Nephron progenitor cell (in vitro differentiated cells): ENCODE measurements at places on chromosomes 6 and 20.

DNA sequence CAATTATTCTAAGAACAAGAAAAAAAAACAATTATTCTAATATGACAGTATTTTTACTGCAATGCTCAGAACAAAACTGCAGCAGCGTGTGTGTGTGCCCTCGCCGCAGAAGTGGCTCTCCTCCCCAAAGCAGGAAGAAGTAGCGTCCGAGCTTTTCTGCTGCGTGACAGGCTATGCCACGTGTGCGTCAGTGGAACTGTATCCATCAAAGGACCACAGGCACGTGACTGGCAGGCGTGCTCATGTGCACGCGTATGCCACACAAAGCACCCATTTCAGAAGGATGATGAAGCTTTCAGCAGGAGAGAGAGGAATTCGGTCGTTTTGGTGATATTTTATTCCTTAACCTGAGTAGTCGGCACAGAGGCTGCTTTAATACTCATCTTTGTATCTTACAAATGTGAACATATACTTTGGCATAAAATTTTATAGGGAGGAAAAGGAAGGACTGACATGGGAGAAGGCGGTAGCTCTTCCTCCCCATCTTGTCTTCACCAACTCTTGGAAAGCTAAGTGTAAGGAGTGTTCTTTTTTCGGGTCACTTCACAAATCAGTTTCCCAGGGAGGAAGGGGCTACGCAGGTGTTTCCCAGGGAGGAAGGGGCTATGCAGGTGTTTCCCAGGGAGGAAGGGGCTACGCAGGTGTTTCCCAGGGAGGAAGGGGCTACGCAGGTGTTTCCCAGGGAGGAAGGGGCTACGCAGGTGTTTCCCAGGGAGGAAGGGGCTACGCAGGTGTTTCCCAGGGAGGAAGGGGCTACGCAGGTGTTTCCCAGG lies 3.4 kb downstream of the TCFL5 start:
- no peak for DNase-seq

- peak; percentile 70 for DNase-seq
Observed at GRCh38 chr20:4607287-4607713, 114.4 kb upstream of the PRND start.

DNA sequence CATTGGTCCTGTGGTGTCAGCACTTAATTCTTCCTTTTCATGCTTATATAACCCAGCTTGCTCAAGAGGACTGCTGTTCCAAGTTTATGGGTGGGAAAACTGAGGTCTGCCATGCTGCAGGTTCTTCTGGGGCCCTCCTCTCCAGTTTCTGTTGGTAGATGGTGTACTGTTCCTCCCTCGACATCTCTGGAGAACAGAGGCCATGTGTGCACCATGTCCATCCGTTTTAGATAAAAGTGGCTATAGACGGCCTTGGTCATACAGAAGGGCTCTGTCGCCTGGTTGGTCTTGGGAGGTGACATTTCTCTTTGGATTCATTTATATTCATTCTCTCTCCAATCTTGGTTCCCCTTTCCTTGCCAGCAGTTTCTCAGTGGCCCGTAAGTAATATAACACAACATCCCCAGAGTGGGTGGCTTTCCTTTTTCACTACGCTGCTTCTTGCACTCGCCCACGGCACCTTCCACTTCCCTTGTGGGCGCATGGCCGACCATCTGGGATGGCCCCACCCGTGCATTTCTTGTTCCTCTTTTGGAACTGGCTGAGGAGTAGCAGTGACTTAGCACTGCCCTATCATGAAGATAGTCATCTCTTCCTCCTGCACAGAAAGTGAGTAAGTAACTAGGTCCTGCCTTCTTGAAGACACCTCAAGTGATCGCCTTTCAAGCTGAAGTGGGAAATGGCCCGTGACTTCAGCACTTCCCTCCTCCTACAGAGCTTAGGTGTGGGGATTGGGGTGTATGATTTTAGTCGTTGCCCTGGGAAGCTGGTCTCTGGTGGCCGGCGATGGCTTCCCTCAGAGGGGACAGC lies 94.2 kb downstream of the RREB1 start:
- DNase-seq, result no peak

- no peak for DNase-seq
Observed at GRCh38 chr20:45576995-45577394, 2.1 kb downstream of the WFDC8 start.

DNA sequence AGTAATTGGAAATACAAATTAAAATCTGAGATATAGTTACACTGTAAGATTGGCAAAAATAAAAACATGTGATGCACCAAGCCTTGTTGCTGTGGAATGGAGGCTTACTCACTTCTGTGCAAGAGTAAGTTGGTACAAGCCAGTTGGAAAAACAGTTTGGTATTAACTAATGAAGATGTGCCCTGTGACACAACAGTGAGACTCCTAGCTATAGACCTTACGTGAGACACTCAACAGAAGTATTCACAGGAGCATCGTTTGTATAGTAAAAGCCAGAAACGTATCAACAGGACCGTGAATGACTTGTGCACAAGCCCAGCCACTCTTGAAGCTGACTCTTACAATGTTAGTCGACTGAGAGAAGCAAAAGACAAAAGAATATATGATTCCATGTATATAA lies 14.6 kb downstream of the NAA20 start:
- DNase-seq, result no peak

DNA sequence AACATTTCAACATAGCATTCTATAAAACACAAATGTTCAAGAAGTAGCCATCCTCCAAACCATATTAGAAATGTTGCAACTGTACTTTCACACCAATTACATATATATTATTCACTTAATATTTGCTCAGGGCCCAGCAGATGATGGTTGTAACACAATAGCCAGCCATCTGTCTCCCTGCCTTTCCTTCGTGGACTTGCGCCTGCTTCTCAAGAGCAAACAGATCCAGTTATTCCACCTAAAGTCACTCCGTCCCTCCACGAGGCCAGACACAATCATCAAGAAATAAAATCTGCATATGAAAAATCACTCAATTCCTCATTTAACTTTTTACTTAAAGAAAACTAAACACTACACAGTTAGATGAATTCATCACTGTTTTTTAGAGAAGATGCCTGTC lies 160.4 kb downstream of the RALGAPA2 start:
- DNase-seq, result no peak

- peak; percentile 73 for DNase-seq
Observed at GRCh38 chr20:63740627-63741353, 1.2 kb downstream of the SLC2A4RG start.

DNA sequence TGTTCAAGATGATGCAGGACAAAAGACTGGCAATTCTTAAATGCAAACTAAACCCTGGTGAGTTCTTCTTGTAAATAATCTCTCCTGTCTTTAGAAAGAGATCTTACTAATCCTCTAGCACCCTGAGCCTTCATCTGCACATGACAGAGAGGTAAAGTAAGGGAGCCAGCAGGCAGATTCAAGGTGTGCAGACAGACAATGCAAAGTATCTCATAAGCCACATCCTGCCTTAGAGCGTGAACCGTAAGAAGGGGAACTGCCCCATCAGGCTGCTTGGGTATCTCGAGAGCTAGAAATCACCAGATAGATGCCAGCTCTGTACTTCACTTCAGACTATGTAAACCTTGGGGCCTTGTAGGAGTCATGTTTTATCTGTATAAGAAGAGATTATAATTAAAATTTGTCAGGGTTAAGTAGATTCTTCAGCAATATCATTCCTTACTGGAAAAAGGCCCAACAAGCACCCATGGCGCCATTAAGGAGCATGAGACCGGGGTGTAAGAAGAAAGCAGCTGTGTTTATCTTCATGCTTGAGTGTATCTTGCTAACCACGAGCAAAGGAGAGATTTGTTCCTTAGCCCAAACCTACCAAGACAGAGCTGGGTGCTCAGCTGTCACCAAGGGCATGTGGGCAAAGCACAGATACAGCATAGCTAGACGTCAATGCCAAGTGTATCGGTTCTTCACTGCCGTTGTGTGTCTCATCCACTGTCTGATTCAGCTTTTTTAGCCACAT lies 24.4 kb downstream of the CNR1 start:
- DNase-seq, result no peak

DNA sequence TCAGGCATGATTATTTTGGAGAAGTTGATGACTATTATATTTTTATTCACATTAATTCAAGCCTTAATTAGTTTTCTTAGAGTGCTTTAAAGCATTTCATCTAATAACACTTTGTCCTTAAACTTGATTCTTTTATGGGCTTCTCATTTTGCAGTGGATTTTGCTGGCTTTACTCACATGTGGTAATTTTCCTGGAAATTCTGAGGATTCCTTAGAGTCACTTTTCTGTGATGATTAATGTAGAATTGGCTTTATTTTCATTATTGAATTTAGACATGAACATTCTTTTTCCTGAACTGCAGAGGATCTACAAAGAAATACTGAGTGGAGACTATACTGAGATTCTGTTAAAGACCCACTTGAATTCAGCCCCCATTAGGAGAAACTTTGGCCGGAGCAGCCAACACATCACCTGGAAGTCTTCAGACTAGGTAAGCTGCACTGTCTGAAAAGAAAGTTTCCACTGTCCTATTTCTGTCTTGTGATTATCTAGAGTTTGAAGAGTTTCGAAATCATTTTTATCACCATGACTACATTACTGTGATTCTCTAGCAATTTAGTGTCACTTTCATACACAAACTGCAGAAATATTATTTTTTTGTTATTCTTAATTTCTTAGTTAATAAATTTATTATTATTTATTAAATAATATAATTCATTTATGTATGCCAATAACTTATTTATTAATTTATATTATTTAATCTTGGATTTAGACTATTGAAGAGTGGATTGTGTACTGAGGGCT lies 1.9 kb downstream of the RFPL4B start:
- DNase-seq, result no peak
